Aorta (tissue), 5 donors: ENCODE measurements at places on chromosomes 3 and 15. TPM values are rescaled to one million over a fixed set of nuclear protein-coding genes. Genes with fewer than 3 reads are reported as not detected.
A peak's percentile ranks its signal among the peaks of the same experiment; 100 is the strongest.

Gene CCDC13
- 1.2 TPM for polyA plus RNA-seq

Gene GCSAM
- 0.10 TPM for polyA plus RNA-seq

Gene SCN11A
- not detected for polyA plus RNA-seq

GRCh38 chr15:73605759-73606436 is 27.3 kb downstream of the NPTN start:
- H3K4me3 ChIP-seq, result no peak overlapping the region
- peaks cover 22% of the 10 kb centered on the region for H3K4me1 ChIP-seq
- DNase-seq, result no peak
- no peaks in the 10 kb centered on the region for H3K27me3 ChIP-seq
- H3K36me3 ChIP-seq, result no peaks in the 10 kb centered on the region
- H3K27ac ChIP-seq, result no peak overlapping the region

- no peaks in the 10 kb centered on the region for H3K27me3 ChIP-seq
- H3K4me1 ChIP-seq, result no peaks in the 10 kb centered on the region
- H3K36me3 ChIP-seq, result no peaks in the 10 kb centered on the region
- H3K27ac ChIP-seq, result no peak overlapping the region
- no peak overlapping the region for H3K4me3 ChIP-seq
These were observed 3.7 kb downstream of the GRAMD2A start for GRCh38 chr15:72193836-72194396.

GRCh38 chr3:37923569-37924040 is 61.9 kb downstream of the CTDSPL start:
- H3K27ac ChIP-seq, result peak overlapping the region; percentile 44
- H3K4me3 ChIP-seq, result no peak overlapping the region
- peaks cover 6% of the 10 kb centered on the region for H3K4me1 ChIP-seq
- H3K36me3 ChIP-seq, result no peaks in the 10 kb centered on the region
- no peaks in the 10 kb centered on the region for H3K27me3 ChIP-seq

DNA sequence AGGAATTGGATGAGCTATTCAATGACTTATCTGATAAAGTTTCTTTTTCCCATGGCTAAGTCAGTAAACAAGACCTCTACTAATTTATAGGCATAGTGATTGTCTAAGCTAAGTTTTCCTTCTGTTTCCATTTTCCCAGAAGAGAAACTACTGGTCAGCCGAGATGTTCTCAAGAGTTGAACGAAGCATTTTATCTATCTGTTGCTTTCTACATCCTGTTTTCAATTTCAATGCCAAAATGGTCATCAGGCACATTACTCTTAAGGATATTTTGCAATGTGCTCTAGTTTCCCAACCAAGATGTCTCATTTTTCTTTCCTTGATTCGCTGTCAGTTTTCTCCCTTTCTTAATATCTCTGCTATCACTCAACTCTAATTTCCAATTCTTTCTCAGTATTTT is 228.7 kb downstream of the MBNL1 start:
- no peak overlapping the region for H3K27ac ChIP-seq
- H3K4me1 ChIP-seq, result no peaks in the 10 kb centered on the region
- no peak for DNase-seq
- no peaks in the 10 kb centered on the region for H3K27me3 ChIP-seq
- H3K36me3 ChIP-seq, result no peaks in the 10 kb centered on the region
- H3K4me3 ChIP-seq, result no peak overlapping the region

- no peaks in the 10 kb centered on the region for H3K4me1 ChIP-seq
- no peaks in the 10 kb centered on the region for H3K27me3 ChIP-seq
- no peak overlapping the region for H3K4me3 ChIP-seq
- H3K27ac ChIP-seq, result no peak overlapping the region
- no peak for DNase-seq
- H3K36me3 ChIP-seq, result no peaks in the 10 kb centered on the region
These were observed 286.0 kb downstream of the EDEM1 start for GRCh38 chr3:5473471-5473870.

DNA sequence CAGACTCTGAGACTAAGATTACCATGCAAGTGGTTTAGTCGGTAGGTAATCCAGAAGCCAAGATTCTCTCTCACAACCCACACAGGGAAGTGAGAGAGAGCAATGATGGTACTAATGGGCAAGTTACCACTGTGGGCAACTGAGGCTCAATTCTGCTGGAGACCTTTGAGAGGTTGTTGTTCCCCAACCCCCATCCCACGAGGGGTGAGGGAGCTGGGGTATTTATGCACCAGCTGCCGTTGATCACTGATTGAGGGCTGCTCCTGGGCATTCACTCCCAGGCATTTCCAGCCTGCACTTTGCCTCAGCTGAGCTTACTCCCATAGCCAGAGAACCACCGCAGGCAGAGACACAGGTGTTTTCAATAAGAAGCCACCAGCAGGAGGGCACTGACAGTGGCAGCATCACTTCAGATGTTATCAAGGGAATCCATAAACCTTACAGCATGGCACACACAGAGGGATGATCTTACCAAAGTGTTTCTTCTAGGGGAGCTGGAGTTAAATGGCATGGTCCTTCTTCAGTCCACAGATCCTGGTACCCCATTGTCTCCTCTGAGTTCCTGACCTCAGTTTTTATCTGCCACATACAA is 15.0 kb upstream of the CCDC174 start:
- no peak overlapping the region for H3K4me3 ChIP-seq
- peaks cover 8% of the 10 kb centered on the region for H3K27me3 ChIP-seq
- no peaks in the 10 kb centered on the region for H3K36me3 ChIP-seq

DNA sequence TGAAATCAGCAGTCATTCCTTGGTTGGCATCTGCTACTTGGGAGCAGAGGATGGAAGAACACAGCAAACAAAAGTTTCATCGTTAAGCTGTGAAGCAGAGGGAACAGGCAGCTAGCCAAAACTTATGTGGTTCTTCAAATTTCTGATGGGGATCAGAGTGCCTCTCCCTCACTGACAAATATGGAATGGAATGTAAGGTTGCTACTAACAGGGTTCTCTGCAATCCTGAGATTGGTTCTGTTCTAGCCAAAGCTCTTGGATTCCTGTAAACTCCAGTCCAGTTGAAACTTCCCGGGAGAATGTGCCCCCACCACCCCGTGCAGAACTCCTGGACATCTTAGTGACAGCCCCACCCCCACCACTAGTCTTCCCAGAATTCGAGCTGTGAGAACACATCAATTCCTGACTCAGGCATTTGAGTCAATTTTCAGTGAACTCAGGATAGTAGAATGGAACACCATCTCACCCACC is 55.9 kb upstream of the PHLDB2 start:
- H3K36me3 ChIP-seq, result no peaks in the 10 kb centered on the region
- no peak overlapping the region for H3K4me3 ChIP-seq
- H3K4me1 ChIP-seq, result peaks cover 9% of the 10 kb centered on the region
- DNase-seq, result peak; percentile 92
- H3K27ac ChIP-seq, result peak overlapping the region; percentile 27

DNA sequence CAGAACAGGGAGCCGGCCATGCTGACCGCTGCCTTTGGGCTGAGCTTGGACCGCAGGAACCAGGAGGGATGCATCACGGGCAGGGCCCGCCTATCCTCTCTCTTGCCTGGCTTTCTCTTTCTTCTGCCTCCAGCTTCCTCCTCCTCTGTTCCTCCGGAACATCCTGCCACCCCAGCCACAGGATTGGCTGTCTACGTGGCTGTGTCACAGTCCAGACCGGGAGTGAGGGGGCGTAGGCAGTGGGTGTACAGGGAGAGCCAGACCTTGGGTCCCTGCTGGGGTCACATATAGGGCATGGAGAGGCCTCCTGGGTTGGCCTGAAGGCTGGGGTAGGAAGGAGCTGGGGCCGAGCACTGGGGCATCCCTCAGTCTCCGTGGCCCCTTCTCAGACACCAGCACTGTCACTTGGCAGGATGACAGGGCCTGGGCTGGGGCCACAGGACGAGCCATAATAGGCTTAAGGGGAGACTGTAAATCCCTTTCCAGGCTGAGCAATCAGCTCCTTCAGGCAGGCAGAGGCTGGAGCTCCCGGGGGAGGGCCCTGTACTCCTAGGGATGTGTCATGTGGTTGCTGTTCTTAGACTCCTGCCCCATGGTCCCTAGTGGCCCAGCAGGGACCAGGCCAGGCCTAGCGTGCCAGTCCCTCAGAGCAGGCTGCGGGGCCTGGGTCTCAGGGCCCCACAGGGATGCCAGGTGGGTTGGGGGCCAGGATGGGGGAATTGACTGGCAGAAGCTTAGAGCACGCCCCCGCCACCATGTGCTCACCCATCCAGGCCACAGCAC is 25.4 kb downstream of the LINGO1 start:
- H3K27ac ChIP-seq, result no peak overlapping the region
- no peaks in the 10 kb centered on the region for H3K27me3 ChIP-seq
- no peak overlapping the region for H3K4me3 ChIP-seq
- DNase-seq, result peak; percentile 86
- H3K36me3 ChIP-seq, result no peaks in the 10 kb centered on the region

DNA sequence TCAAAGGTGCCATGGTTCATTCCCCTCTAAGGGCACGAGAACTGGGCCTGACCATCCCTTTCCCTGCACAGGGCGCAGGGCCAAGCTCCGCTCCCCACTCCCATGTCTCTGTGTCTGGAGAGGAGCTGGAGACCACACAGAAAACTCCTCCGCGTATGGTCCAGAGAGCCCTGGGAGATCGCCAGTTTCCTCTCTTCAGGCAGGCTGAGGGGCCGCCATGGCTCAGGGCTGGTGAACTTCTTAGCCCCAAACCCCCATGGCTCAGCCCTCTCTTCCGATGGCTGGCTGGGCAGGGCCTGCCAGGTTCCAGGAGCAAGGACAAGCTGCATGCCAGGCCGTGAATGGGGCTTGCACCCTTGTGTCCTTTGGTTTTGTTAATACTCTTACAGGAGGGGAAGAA is 52.9 kb downstream of the EXOG start:
- H3K36me3 ChIP-seq, result no peaks in the 10 kb centered on the region
- no peak overlapping the region for H3K27ac ChIP-seq
- H3K27me3 ChIP-seq, result no peaks in the 10 kb centered on the region
- H3K4me1 ChIP-seq, result no peaks in the 10 kb centered on the region

GRCh38 chr15:31042751-31043150 is 51.3 kb upstream of the MTMR10 start:
- no peak overlapping the region for H3K4me3 ChIP-seq
- H3K4me1 ChIP-seq, result no peaks in the 10 kb centered on the region
- no peaks in the 10 kb centered on the region for H3K36me3 ChIP-seq
- H3K27me3 ChIP-seq, result no peaks in the 10 kb centered on the region

DNA sequence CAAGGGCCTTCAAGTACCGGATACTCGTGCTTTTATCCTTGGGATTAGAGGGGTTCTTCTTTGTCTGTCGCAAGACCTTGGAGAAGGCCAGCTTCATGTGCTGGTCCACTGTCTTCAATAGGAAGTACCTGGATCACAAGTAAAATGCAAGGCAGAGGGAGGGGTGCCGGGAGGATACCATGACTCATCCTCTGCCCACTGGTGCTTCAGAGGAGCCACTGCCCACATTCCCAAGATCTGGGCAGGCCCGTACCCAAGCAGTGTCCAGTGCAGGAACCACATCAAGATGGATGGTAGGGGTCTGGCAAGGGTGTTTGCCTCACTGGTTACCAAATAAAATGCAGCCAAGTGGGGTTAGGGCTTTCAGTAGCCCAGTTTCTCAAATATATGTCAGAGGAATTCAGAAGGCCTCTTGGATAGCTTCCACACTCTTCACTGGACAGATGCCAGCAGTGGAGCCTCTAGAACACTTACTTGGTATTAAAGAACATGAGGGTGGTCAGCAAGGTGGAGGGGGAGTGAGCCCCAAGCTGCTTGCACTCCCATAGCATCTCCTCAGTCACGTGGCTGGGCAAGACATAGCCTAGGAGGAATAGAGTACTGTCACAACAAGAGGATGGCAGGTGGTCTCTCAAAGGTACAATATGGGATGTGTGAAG is 3.6 kb upstream of the IMPDH2 start:
- H3K4me3 ChIP-seq, result no peak overlapping the region
- no peak for DNase-seq
- H3K36me3 ChIP-seq, result peaks cover 8% of the 10 kb centered on the region
- H3K4me1 ChIP-seq, result no peaks in the 10 kb centered on the region

DNA sequence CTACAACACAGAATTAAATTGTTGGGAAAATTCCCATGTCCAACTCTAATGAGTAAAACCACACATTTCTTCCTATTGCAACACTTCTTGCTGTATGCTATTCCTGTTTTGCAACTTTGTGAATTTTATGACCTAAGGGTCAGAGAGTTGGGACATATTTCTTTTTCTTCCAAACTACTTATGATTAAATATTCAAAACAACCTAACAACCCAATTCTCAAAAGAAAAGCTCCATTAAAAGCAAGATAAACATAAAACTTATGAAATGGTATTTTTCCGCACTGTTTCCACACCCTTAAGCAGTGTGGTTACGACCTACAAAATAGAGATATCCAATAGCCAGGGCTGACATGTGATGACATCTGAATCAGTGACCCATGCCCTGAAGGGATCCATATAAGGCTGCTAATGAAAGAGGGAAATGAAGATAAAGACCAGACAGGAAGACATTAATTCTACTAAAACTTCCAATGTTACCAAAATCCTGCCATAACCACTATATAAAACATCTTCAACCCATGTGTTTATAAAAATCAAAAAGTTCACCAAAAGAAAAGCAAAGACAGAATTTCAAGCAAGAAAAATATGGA is 45.6 kb downstream of the DMXL2 start:
- H3K4me1 ChIP-seq, result no peaks in the 10 kb centered on the region
- H3K27me3 ChIP-seq, result no peaks in the 10 kb centered on the region
- DNase-seq, result no peak
- H3K27ac ChIP-seq, result no peak overlapping the region
- H3K36me3 ChIP-seq, result no peaks in the 10 kb centered on the region

DNA sequence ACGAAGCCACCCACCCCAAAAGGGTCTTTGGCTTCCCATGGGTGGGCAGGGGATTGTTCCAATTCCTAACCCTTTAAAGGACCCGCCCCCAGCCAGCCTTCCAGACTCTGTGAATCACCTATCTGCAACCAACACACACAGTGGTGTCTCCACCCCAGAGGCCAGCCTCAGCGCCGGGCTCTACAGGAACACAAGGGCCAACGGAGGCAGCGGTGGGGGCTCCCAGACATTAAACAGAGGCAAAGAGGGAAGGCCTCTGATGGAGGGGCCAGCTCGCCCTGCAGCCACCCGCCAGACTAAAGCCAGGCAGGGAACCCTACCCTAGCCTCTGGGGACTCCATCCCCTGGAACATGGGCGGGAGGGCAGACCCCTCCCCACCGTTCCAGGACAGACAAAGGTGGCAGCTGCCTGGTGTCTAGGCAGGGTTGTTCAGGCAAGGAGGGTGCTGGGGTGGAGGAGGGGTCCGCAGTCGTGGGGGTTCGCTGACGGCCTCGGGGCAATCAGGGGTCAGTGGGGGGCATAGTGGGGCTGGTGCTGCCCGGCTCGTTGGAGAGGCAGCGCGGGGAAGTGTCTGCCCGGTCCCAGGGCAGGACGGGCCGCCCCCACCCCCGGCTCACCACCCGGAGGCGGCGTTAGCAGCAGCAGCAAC is 448 bp downstream of the SHISA5 start:
- no peaks in the 10 kb centered on the region for H3K36me3 ChIP-seq
- peak overlapping the region; percentile 47 for H3K4me3 ChIP-seq
- H3K27ac ChIP-seq, result peak overlapping the region; percentile 80
- DNase-seq, result peak; percentile 91
- no peaks in the 10 kb centered on the region for H3K4me1 ChIP-seq

- no peaks in the 10 kb centered on the region for H3K4me1 ChIP-seq
- H3K27me3 ChIP-seq, result no peaks in the 10 kb centered on the region
- DNase-seq, result no peak
- no peaks in the 10 kb centered on the region for H3K36me3 ChIP-seq
- H3K4me3 ChIP-seq, result no peak overlapping the region
These were observed 106.1 kb downstream of the RFTN1 start for GRCh38 chr3:16407366-16407765.
